ENCODE measurements at places on chromosomes 7 and 10. TPM values are rescaled to one million over a fixed set of nuclear protein-coding genes. Genes with fewer than 3 reads are reported as not detected.

Gene CYP3A7
- 0.39 TPM for total RNA-seq

DNA sequence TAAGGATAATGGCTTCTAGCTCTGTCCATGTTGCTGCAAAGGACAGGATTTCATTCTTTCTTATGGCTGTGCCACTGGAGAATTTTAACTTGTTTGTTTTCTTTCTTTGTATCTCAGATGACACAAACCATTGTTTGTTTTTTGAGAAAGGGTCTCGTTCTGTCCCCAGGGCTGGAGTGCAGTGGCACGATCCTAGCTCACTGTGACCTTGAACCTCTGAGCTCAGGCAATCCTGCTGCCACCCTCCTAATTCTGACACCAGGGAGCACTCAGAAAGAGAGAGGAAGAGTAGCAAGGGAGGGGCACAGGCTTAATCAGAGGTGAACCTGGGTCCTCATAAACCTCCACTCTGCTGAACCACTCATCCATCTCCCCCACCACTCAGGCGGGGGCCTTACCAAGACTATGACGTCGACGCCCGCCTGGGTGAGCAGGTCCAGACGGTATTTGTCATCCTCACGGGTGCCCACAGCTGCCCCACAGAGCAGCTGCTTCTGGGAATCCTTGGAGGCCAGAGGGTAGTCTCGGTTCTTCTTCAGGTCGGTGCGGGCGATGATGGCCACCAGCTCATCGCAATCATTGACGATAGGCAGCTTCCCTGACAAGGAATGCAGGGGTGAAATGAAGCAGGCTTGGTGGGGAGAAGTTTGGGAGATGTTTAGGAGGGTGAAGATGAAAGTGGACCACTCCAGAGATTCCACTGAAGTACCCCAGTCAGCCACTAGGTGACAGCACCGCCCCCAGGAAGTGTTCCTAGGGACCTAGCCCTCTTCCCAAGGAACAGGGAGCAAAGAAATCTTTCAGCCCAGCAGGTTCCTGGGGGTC, 11.6 kb downstream of the IMPDH1 start:
- DNase-seq, result peak; percentile 20

GRCh38 chr7:18565337-18565736, 69.8 kb downstream of the HDAC9 start:
- no peak for DNase-seq

DNA sequence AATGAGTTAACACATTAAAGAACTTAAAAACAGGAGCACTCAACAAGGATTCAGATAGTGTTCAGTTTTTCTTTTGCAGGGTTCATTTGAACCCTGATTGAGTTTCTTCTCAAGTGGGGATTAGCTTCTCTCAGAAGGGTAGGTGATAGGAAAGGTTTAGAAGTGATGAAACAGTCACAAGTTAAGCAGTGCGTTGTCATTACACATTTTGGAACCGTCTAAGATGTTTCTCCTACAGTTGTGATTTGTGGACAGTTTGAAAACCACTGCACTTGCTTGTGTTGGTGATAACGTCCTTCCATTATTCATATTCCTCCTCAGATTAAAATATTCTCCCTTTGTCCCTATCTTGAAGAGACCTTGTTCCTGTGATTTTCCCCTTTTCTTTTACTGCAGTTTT, 2.7 kb downstream of the STMP1 start:
- DNase-seq, result no peak
